ENCODE measurements at places on chromosomes 1 and 21.

GRCh38 chr1:31483012-31483946, 70.3 kb downstream of the SERINC2 start:
- DNase-seq, result no peak

DNA sequence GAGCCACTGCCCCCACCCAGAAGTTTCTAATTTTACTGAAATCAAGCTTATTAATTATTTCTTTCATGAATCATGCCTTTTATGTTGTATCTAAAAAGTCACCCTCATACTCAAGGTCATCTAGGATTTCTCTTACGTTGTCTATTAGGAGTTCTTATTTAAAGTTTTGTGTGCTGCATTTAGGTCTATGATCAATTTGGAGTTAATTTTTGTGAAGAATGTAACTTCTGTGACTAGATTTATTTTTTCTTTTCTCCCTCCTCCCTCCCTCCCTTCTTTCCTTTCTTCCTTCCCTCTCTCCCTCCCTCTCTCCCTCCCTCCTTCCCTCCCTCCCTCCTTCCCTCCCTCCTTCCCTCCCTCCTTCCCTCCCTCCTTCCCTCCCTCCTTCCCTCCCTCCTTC, 317.6 kb downstream of the PLA2G4A start:
- no peak for DNase-seq

- no peak for DNase-seq
These were observed 31.2 kb downstream of the CHD1L start for GRCh38 chr1:147273409-147274336.

DNA sequence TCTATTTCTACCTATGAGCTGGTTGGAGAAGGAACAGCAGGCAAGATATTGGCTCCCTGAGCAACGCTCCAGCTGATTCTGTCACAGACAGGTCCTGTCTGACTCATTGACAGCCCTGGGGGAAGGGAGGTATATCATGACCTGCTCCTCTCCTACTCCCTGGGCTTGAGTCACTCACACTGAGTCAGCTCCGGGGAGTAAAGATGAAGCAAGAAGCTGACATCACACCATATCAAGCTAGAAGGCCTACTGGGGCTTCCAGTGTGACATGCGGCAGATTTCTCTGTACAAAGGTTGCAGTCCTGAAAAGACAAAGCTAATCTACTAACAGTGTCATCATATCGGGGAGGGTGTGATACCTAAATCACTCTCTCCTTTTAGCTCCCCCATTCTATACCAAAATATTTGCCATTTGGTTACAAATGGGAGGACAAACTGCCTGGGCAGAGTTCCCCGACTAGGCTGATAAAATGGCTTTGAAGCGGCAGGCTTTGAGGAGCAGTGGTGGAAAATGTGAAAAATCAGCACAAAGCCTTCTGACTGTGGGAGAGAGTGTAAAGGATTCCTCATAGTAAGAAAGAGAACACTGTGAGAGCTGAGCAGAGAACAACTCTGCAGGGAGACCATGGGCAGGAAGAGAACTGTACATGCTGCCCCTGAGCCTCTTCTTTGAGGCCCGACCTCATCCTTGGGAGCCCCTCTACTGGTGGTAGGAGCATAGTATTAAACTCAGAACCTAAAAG, 15.5 kb downstream of the PI4KB start:
- peak; percentile 53 for DNase-seq

- no peak for DNase-seq
These were observed 923.1 kb upstream of the NEGR1 start for GRCh38 chr1:73205294-73205973.

DNA sequence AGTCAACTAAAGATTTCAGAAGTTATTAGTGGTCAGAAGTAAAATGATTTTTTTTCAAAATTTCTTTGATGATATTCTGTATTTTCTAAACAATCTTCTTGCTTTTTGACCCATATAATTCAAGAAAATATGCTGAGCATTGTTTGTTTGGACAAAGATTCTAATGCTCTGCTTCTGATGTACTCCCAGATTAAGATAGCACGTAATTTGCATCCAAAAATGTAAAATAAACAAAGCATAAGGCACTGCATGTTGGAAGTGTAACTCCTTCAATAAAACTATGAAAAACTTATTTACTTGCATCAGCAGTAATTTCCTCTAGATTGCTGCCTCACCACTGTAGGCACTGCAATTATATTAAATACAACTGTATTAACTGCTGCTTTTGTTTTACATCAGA, 1054.1 kb downstream of the TTLL7 start:
- DNase-seq, result no peak

- DNase-seq, result no peak
These were observed 58.4 kb upstream of the CXADR start for GRCh38 chr21:17454315-17455027.

GRCh38 chr1:227428803-227429202, 110.5 kb upstream of the CDC42BPA start:
- DNase-seq, result no peak

DNA sequence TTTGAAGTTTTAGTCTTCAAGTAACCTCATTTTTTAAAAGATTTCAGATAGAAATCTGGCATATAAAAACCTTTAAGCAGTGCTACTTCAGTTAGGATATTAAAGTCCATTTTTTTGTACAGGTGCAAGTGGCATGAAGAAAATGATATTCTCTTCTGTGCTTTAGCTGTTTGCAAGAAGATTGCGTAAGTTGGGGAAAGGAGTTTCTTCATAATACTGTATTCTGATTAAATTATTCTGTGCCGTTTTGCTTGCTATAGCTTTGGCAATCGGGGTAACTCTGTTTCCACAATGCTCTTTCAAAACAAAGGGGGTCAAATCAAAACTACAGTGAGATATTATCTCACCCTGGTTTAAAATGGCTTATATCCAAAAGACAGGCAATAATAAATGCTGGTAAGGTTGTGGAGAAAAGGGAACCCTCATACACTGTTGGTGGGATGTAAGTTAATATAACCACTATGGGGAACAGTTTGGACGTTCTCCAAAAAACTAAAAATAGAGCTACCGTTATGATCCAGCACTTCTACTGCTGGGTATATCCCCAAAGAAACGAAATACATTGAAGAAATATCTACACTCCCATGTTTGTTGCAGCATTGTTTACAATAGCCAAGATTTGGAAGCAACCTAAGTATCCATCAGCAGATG, 27.1 kb downstream of the MAEL start:
- no peak for DNase-seq

- no peak for DNase-seq
These were observed 48.2 kb upstream of the ACTRT2 start for GRCh38 chr1:2972879-2973575.

DNA sequence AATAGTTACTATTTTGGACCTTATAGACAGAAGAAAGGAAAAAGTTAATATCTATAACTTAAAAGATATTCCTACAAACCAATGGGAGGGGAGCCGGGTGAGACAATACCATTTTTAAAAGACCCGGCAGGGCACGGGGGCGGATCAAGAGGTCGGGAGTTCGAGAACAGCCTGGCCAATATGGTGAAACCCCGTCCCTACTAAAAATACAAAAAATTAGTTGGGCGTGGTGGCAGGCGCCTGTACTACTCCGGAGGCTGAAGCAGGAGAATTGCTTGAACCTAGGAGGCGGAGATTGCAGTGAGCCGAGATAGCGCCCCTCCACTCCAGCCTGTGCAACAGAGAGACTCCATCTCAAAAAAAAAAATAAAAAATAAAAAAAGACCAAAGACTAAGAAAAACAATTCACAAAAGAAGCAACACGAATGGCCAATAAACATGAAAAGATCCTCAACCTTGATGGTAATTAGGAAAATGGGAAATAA, 1.2 kb upstream of the PSMB2 start:
- DNase-seq, result no peak

GRCh38 chr21:15252431-15252830, 187.6 kb upstream of the NRIP1 start:
- no peak for DNase-seq

DNA sequence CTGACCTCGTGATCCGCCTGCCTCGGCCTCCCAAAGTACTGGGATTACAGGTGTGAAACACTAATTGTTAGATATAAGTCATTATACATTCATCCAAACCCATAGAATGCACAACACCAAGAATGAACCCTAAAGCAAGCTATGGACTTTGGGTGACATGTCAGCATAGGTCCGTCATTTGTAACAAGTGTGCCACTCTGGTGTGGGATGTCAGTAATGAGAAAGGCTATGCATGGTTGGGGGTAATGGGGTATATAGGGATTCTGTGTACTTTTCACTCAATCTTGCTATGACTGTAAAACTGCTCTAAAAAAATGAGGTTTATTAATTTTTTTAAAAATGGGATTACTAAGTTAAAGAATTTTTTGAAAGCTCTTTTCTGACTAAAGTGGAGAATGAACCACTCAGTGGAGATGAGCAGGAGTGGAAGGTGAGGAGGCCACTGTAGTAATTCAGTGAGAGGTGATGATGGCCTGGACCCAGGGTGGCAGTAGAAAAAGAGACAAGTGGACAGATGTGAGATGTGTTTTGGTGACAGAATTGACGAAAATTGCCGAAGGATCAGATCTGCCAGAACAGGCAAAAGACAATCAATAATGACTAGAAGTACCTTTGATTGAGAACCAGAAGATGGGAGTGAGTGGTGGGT, 21.3 kb upstream of the S1PR1 start:
- DNase-seq, result no peak

GRCh38 chr1:90718411-90719329, 1.6 kb upstream of the BARHL2 start:
- no peak for DNase-seq

GRCh38 chr21:17782051-17782450, 37.1 kb downstream of the C21orf91 start:
- DNase-seq, result no peak

DNA sequence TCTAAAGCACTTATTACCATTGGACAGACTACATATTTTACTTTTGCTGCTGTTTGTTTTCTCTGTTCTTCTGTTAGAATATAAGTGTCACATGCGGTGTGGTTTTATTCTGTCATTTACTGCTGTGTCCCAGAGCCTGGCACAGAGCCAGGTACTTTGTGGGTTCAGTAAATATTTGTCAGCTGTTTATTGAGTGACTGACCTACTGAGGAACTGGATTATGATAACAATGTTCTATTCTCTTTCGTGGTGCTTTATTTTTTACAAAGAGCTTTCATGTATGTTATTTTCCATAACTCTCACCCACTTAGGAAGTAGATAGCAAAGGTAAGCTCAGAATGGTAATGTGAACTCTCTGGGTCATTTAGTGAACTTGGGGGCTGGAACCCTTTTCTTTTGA, 118.8 kb downstream of the RWDD3 start:
- no peak for DNase-seq

GRCh38 chr1:245229051-245229450, 74.3 kb downstream of the KIF26B start:
- no peak for DNase-seq

GRCh38 chr1:218743861-218744505, 398.8 kb downstream of the TGFB2 start:
- no peak for DNase-seq

GRCh38 chr1:29860056-29860455, 623.7 kb downstream of the PTPRU start:
- no peak for DNase-seq

DNA sequence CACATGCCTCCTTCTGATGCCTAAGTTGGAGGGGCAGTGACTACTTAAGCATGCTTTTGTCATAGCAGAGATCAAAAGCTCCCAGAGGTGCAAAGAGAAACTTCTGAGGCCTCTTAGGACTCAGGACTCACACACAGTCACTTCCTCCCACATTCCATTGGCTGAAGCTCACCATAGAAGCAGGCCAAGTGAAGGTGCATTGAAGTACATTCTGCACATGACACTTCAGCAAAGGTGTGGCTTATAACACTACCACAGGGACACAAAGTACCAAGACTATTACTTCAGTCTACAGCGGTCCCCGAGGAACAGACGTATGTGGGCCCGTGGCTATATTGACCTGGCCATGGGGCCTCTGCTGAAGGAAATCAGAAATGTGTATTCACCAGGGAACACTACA, 2.5 kb upstream of the POGK start:
- no peak for DNase-seq

- DNase-seq, result peak; percentile 90
These were observed 32.4 kb upstream of the JUN start for GRCh38 chr1:58816072-58816746.

GRCh38 chr21:36841866-36842265, 124.6 kb downstream of the HLCS start:
- DNase-seq, result no peak

- no peak for DNase-seq
These were observed 25.0 kb downstream of the KANK4 start for GRCh38 chr1:62294261-62294660.

- no peak for DNase-seq
These were observed 2.0 kb downstream of the EFHD2 start for GRCh38 chr1:15411593-15412137.

DNA sequence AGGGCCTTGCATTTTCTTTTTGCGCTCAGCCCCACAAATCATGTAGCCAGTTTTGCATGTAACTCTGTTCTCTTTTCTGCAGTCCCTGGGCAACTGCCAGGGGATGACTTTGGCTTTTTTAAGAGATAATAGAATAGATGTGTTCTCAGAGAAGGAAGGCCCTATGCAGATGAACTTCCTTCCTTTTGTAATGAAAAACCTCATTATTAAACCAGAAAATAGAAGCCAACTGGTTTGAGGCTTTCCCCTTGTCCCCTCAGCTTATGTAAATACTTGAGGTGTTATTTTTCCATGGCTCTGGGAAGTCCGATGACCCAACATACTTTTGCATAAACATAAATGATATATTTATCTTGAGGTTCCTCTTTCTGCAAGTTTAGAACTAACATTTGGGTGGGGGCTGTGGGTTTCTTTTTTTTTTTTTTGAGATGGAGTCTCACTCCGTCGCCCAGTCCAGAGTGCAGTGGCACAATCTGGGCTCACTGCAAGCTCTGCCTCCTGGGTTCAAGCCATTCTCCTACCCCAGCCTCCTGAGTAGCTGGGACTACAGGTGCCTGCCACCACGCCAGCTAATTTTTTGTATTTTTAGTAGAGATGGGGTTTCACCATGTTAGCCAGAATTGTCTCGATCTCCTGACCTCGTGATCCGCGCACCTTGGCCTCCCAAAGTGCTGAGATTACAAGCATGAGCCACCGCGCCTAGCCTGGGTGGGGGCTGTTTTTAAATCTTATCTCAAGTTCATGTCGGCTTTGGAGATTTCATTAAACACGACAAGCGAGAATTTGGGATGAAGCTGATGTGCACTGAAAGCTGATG, 14.4 kb upstream of the FCRL5 start:
- no peak for DNase-seq

GRCh38 chr1:47224676-47225399, 7.2 kb downstream of the TAL1 start:
- no peak for DNase-seq

DNA sequence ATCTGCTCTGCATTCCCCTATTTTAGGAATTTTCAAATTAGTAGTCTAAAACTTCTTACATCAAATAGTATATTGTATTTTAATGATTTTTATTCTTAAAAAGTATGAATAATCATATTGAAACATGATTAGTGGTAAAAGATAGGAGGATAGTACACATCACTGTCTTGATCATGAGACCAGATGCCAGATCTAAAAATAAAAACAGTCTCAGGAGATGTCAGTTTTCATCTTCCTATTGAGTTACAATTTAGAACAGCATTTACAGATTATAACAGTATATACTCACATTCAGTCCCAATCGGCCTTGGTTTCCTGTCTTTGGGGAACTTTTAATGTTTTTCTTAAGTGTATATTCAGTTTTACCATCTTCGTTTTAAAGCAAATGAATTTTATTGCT, 95.9 kb downstream of the USP25 start:
- DNase-seq, result no peak

GRCh38 chr21:45549626-45550463, 7.6 kb upstream of the SLC19A1 start:
- peak; percentile 13 for DNase-seq

GRCh38 chr1:175172503-175172902, 20.1 kb downstream of the KIAA0040 start:
- DNase-seq, result no peak
